ENCODE measurements at places on chromosomes 3 and 15.

DNA sequence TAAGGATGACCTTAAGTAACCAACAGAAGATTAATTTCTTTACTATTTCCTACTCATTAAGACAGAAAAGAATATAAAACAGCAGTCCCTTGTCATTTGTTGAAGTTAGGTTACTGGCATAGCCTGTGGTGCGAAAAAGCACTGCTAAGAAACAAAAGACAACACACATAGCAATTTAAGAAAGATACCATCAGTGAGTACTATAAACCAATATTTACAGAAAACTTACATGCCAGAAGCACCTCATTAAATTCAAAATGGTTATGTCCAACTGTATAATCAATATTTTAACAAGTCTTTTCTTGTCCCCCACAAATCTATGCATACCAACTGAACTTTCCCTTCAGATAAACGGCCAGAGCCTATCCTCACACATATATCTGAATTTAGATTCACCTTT is 42.0 kb downstream of the ANKRD28 start:
- DNase-seq, result no peak

DNA sequence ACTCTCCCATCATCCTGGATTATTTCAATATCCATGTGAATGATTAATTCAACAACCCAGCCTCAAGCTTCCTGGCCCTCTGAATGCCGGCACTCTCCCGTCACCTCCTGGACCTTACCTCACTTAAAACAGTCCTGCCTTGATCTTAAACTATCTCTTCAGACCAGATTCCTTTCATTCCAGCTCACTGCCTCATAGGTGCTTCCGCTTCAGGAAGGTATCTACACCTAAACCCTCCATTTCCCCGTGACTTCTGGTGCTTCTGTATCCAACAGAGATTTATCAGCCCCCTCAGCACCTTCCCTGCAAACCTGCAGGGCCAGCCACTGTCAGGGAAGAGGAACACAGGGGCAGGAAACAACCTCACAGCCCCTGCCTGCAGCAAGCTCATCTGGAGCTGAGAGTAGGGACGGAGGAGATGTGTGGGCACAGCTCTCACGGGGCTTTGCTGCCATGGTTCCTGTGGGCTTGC is 98.9 kb upstream of the TJP1 start:
- no peak for DNase-seq

- DNase-seq, result peak; percentile 17
Observed at GRCh38 chr3:162019817-162020216, 523.2 kb downstream of the OTOL1 start.

GRCh38 chr15:55289011-55289745 is 435 bp downstream of the RAB27A start:
- DNase-seq, result peak; percentile 34

- DNase-seq, result no peak
Observed at GRCh38 chr3:188390343-188390718, 236.4 kb downstream of the LPP start.

GRCh38 chr15:31377030-31377429 is 50.4 kb downstream of the KLF13 start:
- DNase-seq, result no peak

GRCh38 chr3:8759038-8759707 is 10.2 kb downstream of the OXTR start:
- DNase-seq, result no peak

- DNase-seq, result peak; percentile 37
Observed at GRCh38 chr15:62509395-62509958, 344.4 kb upstream of the C2CD4B start.

DNA sequence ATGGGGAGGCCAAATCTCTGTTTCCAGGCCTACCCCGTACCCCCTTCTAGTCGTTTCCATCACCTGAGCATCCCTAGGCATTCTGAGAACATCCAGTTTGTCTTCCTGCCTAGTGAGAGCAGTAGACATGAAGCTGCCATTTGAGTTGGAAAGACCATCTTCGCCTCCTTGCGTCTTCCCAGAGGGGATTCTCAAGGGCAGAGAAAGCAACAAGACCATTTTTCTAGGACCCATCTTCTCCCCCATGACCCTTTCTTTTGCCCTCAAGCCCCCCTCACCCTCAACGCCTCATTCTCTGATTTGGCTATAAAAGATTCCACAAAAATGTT is 148.7 kb upstream of the BHLHE40 start:
- DNase-seq, result no peak

GRCh38 chr15:39409876-39410530 is 170.9 kb upstream of the THBS1 start:
- DNase-seq, result no peak

DNA sequence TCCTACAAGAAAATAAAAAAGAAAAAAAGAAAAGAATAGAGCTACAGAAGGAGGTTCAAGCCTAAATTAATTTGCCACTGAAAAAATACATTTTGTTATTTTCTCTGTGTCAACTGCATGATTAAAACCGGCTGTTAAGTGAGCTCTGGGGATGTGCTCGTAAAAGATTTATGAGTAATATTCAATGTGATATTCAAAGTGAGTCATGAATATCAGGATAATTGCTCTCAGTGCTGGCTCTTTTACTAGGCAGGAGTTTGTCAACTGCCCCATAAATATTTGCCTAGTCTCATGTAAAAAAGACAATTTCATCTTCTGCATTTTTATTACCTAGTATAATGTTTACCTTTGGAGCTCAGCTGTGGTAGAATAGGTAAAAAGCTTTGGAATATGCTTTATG is 78.9 kb downstream of the CDIN1 start:
- no peak for DNase-seq

- no peak for DNase-seq
Observed at GRCh38 chr3:42705962-42706585, 3.5 kb upstream of the HHATL start.

- DNase-seq, result no peak
Observed at GRCh38 chr3:40055956-40056355, 246.5 kb downstream of the MYRIP start.

DNA sequence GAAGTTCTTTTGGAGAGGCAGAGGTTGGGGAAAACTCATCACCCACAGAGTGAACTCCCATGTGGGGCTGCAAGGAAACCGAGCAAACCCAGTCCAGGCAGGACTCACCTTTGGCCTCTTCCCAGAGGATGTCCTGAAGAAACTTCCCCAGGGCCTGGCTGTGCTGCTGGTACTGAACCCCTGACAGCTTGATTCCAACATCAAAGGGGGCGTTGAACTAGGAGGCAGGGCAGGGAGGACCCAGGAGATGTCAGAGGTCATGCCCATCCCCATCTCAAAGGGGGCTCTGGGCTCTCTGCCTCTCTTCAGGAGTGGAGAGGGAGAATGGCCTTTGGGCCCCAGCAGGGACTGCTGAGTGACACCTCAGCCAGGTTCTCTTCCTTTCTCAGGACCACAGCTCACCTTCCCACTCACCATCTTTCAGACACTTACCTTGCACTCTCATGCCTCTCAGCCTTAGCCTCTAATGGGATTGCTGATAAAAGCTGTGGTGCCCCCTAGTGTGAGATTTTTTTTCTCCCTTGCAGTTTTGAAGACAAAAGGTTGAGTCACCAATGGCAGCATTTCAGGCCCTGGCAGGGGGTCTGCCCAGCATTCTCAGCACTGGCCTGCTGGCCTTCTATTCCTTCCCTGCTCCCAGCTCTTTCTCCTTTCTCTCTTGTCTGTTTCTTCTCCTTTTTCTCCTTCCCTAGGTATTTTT is 6.0 kb downstream of the GHRL start:
- DNase-seq, result peak; percentile 53

GRCh38 chr3:23659840-23660430 is 145.8 kb upstream of the UBE2E1 start:
- no peak for DNase-seq

DNA sequence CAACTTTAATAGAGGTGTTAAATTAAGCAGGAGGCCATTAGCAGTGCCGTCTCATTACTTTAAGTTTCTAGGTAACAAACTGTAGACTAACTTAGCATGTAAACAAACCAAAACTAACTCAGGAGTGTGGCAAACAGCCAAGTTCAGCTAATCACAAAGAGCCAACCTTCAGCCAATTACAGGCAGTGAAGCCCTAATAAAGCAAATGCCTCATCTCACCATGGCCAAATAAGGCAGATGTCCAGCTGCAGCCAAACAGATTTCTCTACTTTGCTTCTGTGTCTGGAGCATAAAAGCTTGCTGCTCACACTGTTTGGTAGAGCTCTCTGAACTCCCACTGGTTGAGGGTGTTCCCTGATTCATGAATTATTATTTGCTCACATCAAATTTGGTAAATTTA is 835.4 kb upstream of the GBE1 start:
- DNase-seq, result no peak

GRCh38 chr3:179398574-179399231 is 51.2 kb downstream of the MFN1 start:
- DNase-seq, result no peak

DNA sequence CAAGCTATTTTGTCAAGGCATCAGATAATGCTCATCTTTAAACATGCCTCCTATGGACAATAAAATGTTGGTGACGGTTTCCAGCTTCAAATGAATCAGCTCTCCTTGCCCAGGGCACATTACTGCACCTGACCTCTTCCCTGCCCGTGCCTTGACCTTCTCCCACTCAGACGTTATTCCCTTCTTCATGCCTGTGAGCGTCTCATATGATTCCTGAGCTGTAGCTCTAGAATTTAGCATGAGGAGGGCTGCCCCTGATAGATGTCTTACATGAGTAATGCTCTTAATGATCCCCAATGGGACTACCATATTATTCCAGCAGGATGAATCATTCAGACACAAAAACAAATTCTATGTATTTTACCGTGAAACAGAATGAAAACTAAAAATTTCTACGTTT is 762.7 kb downstream of the ROBO1 start:
- DNase-seq, result no peak

GRCh38 chr15:86842199-86842598 is 762.5 kb downstream of the AGBL1 start:
- DNase-seq, result no peak

- no peak for DNase-seq
Observed at GRCh38 chr3:49727154-49727923, 3.6 kb upstream of the GMPPB start.

- DNase-seq, result no peak
Observed at GRCh38 chr15:78174401-78174800, 25.2 kb downstream of the IDH3A start.

Data from neural progenitor cell (in vitro differentiated cells).